Activated CD4-positive, alpha-beta T cell treated with anti-CD3 and anti-CD28 coated beads, Interleukin-2, amount 50 U/mL, for 1 hour (primary cell): ENCODE measurements at places on chromosomes 16 and 17.

GRCh38 chr16:2428051-2428783 is 1.0 kb upstream of the CCNF start:
- peak; percentile 11 for DNase-seq

DNA sequence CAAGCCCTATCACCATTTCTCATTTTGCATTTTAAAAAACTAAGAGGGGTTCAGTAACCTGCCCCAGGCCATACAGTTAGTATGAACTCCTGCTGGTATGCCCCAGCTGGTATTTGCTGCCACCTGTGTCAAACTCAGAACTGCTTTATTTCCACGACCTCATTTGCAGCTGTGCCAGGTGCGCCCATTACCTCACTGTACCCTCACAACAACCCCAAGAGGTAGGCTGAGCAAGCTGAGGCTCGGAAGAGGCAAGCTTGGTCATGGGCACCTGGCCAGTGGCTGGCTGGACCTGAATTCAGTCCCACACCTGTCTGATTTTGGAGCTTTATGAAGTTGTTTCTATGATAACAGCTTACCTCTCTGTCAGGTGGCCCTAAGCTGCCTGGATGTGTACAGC is 7.6 kb downstream of the EPN2 start:
- DNase-seq: no peak

DNA sequence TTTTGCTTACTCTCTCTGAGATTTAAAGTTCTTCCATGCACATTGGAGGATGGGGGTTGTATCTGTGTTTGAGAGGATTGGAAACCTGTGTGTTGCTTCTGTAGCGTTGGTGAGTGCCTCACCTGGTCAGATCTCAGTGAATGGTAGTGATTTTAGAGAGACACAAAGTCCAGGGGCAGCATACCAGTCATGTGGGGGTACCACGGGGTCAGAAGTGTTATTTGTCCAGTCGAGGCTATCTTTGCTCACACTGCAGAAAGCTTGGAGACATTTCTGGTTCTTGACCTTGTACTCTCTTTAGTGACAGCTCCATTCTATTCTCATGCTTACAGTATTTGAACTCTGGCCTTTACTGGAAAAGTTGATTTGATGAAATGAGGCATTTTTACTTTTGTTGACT is 23.7 kb downstream of the PRKAR1A start:
- DNase-seq: no peak

GRCh38 chr17:76252040-76252954 is 12.0 kb upstream of the RNF157 start:
- DNase-seq: no peak

- DNase-seq: no peak
Measured at GRCh38 chr17:77233635-77234334, 93.0 kb downstream of the SEC14L1 start.

GRCh38 chr16:49281480-49281842 is at the start of gene CBLN1:
TSS of gene CBLN1 (minus strand) at chr16:49281838. CDS start at chr16:49281465, 373 bp downstream.
- DNase-seq: no peak

DNA sequence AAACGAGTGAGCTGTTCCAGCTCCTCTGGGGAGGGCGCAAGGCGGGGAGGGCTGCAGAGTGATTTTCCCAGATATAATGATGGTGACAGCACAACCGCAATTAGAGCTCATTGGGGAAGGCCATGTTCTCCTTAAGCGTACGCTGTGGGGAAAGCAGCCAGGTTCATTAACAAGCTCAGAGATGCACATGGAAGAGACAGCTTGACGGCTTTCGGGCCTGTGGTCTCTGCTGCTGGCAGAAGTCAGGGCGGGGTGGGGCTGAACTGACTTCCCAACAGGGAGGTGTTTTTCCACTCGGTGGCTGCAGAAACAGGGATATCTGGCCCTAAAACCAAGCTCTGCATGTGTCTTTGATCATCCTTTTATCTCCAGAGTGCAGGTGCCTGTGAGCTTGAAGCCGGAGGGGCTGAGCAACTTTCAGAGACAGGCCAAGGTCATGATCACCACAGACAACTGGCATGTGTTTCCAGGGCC is 24.0 kb upstream of the CACNG1 start:
- no peak for DNase-seq

GRCh38 chr17:79740413-79740812 is 9.7 kb downstream of the ENPP7 start:
- DNase-seq: no peak

- peak; percentile 28 for DNase-seq
Measured at GRCh38 chr16:6643080-6643686, 689.5 kb upstream of the RBFOX1 start.

DNA sequence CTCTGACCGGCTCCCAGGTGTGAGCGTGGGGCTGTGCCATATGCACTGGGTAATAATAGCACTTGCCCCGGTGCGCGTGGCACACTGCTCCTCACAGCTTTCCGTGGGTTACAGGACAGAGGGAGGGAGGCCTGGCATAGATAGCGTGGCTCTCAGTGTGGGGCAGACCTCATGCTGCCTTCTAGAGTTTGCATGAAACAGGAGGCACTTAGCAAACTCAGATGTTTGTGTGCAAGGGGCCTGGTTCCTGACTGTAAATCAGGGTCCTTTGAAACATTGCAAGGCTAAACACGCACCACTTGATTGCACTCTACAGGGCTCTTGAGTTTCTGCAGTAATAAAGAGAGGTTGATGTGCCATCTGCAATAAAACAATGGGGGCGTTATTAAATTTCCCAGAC is 101.7 kb downstream of the RPTOR start:
- DNase-seq: no peak

GRCh38 chr17:42571435-42572225 is 4.7 kb downstream of the MLX start:
- DNase-seq: no peak

GRCh38 chr17:50289991-50290702 is 15.9 kb downstream of the TMEM92 start:
- DNase-seq: no peak

DNA sequence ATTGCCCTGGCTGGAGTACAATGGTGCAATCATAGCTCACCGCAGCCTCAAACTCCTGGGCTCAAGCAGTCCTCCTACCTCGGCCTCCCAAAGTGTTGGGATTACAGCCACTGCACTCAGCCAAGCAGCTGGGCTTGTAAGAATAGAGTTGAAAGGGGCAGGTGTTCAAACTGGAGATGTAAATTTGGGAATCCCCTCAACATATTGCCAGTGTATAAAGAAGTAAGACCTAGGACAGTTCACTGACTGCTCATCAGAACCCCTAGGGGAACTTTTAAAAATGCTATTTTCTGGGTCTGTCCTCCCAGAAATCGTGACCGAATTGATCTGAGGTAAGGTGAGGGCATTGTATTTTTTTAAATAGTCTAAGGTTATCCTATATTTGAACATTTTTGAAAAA is 8.9 kb upstream of the DNAJA2 start:
- no peak for DNase-seq

DNA sequence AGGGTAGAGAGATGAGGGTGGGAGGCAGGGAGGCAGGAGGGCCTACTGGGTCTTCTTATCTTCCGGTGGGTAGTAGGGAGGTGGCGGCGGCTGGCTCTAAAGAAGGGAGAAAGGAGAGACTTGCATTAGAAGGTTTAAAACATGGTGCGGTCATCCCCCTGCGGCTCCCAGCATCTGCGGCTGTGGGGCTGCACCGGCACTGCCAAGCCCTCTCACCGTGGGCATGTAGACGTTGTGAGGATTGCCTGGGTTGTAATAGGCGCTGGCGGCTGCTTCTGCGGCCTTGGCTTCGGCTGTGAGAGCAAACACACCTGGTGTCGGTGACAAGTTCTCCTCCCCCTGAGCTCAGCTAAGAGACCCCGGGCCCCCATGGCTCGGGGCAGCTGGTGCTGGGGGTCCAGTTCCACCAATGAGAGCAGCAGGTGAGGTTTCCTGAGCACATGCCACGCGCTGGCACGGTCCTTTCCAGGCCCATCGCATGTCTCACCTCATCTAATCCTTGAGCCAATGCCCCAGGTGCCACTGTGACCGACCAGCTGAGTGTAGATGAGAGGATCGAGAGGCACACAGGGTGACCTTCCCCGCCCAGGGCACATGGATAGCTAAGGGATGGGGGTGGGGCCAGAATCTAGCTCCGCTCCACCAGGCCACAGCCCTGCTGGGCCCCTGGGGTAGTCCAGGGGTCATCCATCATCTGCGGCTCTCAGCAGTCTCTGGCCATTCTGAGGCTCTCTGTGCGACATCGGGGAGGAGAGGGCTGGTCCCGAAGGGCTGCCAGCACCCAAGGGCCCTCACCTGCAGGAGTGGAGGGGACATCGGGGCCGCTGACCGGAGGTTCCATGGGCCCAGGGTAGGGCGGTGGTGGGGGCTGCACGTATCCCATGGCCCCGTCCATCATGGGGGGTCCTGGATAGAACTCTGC is 2.7 kb upstream of the UNC13D start:
- DNase-seq: no peak

DNA sequence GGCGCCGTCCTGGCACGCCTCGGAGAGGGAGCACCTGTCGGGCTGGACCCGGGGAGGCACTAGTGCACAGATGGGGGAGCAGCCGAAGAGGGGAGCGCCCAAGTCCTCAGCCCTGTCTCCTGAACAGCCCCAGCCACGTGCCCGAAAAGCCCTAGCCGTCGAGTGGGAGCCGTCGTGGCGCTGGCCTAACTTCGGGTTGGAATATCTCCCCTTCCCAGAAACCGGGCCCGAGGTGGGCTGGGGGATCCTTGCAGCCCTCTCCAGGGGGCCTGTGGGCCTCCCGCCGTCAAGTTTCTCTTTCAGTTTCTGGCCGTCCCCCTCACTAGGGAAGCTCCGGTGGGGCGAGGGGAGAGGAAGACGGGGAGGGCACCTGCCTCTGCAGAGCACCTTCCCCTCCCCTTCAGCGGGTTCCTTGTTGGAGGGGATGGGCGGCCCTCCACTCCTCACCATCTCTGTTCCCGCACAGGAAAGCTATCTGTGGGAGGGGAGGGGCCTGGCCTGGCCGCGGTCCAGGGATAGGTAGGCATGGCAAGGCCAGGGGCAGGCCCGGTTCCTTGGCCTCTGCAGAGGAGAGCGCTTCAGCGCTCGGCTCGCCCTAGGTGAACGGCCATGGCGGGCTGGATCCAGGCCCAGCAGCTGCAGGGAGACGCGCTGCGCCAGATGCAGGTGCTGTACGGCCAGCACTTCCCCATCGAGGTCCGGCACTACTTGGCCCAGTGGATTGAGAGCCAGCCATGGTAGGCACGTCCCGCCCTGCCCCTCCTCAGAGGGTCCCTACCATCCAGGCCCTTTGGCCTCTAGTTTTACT is 709 bp downstream of the STAT5A start:
- DNase-seq: peak; percentile 39

DNA sequence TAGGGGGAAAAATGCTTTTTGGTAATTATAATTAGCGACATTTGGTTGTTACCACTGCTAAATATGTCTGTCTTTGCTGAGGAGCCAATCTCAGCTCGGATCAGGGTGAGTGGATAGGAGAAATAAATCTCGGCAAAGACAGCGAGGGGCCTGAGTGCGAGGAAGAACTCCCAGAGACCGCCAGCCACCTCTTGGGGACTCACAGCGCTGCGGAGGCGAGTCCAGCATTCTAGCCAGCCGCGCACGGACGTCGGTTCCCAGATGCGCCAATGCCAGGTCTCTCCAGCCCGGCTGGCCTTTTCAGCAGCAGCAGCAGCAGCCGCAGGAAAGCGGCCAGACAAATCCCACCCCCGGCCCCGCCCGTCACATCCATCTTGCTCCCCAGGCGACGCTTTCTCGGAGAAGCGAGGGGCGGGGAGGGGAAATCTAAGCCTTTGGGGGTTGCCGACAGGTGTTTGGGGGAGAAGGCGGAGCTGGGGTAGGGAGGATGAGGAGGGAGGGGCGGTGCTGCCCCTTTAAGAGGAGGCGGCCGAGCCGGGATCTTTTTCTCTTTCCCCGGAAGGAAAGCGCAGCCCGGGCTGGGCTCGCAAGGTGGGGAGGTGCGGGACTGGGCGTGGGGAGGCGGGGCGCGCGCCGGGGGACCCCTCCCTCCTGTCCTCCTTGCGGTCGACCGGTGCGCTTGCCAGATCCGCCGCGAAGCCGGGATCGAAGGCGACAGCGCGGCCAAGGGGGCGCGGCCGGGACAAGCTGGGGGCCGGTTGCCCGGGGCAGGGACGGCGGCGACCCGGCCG is at the start of gene ITGA3:
Gene ITGA3 (plus strand): TSS at position 685 of the 791 bp plus-strand sequence. CDS start 330 bp downstream, outside the sequence.
- DNase-seq: peak; percentile 59

GRCh38 chr17:66855204-66855603 is 20.3 kb downstream of the CACNG5 start:
- DNase-seq: peak; percentile 5

DNA sequence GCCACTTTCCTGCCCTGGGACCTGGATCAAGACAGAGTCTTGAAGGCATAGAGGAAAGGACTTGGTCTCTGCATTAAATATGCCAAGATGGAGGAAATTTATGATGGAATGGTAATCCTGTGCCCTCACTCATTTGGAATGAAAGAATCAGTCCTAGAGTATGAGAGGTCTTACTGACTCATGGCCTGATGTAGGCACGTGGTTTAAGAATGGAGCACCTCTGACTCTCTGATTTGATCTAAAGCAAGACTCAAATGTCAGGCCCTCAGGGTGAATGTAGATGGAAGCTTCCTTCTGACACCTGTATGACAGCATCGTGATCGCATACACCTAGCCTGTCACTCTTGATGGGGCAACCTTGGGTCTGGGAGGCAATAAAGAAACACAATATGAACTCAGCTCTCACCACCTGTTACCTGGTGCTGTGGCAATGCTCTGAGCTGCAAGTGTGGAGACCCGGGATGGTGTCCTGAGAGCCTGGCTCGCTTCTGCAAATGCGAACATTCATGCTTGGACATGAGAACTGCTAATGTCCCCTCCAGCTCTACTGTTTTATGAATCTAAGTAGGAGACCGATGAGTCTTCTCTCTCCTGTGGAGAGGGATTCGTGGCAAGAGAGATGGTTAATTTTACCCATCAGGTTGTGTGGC is 229.9 kb downstream of the ABCC12 start:
- DNase-seq: no peak

DNA sequence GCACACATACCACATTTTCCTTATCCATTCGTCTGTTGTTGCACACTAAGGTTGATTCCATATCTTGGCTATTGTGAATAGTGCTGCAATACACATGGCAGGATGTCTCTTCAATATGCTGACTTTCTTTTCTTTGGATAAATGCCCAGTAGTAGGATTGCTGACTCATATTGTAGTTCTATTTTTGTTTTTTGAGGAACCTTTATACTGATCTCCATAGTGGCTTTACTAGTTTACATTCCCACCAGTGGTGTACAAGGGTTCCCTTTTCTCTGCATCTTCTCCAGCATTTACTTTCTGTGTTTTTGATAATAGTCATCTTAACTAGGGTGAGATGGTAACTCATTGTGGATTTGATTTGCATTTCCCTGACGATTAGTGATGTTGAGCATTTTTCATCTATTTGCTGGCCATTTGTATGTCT is 118.1 kb downstream of the STXBP4 start:
- DNase-seq: no peak
